Activated T-helper 9 cell treated with anti-CD3 and anti-CD28 coated beads, Interleukin-2, amount 50 U/mL, for 16 hours (primary cell): ENCODE measurements at places on chromosomes 13 and 19.
A peak's percentile ranks its signal among the peaks of the same experiment; 100 is the strongest.

DNA sequence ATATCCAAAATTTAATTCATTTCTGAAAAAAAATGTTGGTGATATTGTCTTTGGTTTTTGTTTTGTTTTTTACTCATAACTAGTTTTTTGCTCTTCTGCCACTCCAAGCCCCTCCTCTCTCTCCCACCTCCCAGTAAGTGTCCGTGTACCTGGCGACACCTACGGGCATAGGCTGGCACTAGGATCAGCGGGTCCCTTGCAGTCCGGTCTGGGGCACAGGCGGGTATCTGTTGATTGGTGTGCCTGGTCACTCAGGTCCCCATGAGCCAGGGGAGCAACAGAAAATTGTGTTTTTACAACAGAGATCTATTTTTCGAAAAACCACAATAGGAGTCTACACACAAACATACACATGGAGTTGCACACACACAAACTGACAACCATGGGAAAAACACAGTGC is 104.8 kb downstream of the ZIC5 start:
- DNase-seq = no peak

DNA sequence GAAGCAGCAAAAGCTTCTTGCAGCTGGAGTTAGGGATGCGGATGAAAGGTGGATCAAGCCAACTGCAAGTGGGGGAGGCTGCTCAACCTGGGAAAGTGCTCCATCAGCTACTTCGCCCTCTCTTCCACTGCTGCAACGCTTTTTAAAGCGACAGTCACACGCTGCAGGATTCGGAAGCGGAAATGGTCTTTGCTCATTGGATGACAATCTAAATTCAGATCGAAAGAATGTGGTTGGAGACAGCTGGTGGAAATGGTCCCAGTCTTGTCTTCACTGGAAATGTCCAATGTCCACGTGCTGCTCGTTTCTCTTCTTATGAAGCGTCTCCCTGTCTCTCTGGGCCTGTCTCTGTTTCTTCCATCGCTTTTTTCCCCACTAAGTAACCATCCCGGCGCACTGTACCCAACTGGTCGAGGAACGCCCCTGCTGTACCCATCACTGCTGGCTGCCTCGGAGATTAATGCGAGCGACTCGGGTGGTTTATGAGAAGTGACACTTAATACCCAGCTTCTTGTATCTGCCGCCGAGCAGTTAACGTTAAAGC is 2.1 kb upstream of the FGF9 start:
- DNase-seq = no peak

- DNase-seq = no peak
Observed at GRCh38 chr13:42333613-42334328, 61.8 kb downstream of the AKAP11 start.

- no peak for DNase-seq
Observed at GRCh38 chr13:113448545-113448884, 4.8 kb downstream of the ADPRHL1 start.

DNA sequence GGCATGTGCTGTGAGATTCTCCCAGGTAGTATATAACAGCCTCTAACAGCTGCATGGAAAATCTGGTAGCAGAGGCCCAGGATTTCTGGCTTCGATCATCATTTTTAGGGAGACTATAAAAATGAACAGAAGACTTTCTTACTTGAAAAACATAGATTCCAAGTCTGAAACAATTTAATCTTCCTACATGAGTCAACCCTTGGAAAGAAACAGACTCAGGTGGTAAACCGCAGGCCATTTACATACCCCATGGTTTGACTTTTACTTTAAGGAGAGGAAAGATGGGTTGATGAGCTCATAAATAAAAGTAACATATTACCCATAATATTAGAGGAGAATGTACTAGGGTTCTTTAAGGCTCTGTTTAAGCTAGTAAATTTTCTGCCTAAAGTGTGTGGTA is 121.6 kb downstream of the CYSLTR2 start:
- no peak for DNase-seq

GRCh38 chr19:47303966-47304365 is 5.7 kb upstream of the C5AR1 start:
- DNase-seq = no peak

GRCh38 chr19:8614455-8614854 is 3.9 kb upstream of the ADAMTS10 start:
- no peak for DNase-seq

DNA sequence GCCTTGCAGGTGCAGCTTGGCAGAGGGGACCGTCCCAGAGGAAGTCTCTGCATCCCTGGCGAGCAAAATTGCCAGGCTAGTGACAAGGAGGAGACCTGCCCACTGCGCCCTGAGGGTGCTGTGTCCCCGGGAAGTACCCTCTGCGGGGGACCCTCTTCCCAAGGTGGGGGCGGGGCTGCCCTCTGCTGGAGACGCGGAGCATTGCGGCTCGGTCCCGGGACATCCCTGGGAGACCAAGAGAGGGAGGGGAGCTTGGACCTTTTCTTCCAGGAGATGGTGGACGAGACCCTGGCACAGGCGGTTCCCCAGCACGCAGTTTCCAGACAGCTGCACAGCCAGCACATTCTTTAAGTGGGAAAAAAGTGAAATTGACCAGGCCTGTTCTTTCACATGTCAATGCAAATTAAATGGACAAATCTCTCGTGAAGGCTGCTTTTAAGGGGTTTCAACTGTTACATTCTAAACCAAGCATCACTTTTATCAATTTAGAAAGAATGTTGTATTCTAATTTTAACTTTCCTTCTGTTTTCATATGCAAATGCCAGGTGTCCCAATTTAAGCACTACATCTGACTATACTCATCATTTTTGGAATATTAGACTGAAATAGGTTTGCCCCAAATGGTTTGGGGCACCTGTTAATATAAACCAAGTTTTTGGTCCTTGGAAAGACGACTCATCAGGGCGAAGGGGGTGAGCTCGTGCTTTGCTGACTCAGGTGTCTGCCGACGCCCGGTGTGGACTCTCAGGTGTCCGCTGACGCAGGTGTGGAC is 60.7 kb downstream of the MCF2L start:
- DNase-seq = peak; percentile 21

DNA sequence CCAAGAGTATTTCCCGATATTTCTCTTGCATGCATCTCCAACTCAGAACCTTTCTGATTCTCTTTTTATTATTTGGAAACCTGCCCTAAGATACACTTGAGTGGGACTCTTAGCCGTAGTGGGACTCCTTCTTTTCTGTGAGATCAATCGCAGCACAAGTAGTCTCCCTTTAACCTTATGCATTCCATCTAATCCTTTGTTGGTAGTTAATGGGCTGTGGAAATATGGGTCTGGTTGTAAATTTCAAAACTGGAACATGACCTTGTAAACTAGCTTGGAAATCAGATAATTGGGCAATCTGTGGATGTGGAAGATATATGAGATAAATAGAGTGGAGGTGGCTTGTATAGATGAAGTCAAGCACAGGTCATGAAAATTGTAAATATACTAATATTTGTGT is 350.0 kb downstream of the NDFIP2 start:
- no peak for DNase-seq

DNA sequence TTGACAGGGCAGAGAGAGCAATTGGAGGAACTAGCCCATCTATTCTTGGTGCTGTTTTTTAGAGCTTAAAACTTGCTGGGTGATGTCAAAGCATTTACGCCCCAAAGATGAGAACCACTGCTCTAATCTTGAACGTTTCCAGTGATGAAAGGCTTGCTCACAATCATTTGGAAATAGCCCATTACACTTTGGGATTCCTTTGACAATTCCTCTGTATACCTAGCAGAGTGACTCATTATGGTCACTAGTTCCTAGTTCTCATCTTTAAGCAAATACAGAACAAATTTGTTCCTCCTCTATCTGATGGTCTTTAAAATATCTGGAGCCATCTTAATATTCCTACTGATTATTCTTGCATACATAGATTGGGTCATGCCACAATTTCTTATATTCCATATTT is 112.3 kb downstream of the GPC6 start:
- no peak for DNase-seq

DNA sequence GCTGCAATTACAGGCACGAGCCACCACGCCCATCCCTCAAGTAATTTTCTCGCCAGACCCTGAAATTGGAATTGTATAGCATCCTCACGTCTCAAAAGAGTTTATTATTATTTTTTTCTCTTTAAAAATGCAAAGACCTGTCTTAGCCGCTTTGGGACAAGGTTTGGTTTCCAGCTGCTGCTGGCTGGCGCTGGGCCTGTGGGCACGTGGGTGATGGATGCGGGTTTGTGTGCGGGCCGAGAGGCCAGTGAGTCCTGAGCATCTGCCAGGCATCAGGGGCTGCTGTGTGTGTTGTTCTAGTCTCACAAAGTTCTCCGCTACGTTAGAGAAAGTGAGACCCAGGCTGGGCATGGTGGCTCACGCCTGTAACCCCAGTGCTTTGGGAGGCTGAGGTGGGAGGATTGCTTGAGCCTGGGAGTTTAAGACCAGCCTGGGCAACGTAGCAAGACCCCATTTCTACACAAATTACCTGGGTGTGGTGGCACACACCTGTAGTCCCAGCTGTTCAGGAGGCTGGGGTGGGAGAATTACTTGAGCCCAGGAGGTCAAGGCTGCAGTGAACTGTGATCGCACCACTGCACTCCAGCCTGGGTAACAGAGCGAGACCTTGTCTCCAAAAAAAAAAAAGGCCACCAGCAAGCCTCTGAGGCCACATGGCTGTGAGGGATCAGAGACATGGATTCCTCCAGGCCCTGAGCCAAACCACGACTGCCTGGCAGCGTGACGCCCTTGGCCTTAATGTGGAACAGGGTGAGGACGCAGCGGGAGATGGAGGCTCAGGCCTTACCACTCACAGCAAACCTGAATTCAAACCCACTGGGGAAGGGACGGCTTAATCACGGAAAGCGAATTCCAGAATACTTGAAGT is 4.7 kb upstream of the TMPRSS9 start:
- DNase-seq = no peak

- no peak for DNase-seq
Observed at GRCh38 chr19:42942187-42942789, 5.3 kb upstream of the PSG7 start.

- DNase-seq = no peak
Observed at GRCh38 chr13:71240911-71241310, 626.1 kb downstream of the DACH1 start.

DNA sequence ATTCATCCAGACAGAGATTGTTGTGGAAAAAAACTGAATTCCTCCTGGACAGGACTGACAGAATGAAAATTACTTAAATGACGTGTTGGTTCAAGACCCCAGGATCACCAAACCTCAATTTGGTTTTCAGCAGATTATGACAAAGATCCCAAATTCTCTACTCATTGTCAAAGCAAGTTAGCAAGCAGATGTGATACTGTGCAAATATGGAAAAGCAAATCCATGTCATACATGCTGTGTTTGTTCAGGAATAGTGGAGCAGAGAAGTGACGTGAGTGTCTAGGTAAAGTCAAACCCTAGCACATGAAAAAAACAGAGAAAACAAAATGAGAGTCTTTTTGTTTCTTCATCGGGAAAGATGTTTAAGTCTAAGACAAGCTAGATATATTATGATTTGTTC is 169.2 kb upstream of the NBEA start:
- no peak for DNase-seq

- DNase-seq = no peak
Observed at GRCh38 chr19:54387991-54388801, 23.5 kb upstream of the LAIR1 start.

- DNase-seq = no peak
Observed at GRCh38 chr13:80339912-80340650, 845 bp downstream of the SPRY2 start.

- DNase-seq = peak; percentile 35
Observed at GRCh38 chr13:20924758-20925394, 22.3 kb upstream of the XPO4 start.

DNA sequence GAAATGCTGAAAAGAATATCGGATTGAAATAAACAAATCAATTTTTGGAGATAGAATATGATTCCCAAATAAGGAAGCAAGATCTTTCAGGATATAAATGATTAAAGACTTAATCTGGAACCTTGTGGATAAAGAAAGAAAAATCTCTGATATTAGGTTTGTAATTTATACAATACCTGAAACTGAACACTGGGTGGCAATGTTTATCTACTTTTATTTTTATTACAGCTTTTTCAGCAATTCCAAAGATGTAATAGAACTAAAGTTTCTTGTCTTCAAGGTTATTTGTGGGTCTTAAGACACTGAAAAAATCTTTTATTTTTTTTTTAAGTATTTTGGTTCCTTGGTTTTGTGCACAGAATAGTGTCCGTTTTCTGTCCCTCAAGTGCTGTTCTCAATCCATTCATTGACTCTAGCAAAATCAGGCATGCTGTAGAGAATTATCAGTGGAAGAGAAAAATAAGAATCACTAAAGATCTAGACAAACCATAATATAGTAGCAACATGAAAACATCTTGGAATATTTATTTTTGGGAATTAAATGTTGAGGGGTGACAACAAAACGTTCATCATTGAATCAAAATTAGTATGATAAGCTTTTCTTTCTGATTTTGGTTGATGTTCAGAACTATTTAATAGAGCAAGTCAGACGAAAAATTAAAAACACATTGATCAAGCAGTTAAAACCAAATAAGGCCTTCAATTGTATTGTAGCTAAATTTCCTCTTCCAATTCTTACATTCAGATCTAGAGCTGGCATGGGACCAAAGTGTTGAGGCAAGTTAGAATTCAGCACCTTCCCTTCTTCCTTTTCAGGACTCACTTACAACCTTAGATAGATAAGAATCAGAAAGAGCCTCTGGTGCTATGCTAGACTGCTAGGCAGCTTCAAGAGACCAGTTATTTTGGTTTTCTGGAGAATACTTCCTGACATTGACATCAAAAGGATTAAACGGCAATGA is 704.4 kb upstream of the PCDH20 start:
- no peak for DNase-seq

DNA sequence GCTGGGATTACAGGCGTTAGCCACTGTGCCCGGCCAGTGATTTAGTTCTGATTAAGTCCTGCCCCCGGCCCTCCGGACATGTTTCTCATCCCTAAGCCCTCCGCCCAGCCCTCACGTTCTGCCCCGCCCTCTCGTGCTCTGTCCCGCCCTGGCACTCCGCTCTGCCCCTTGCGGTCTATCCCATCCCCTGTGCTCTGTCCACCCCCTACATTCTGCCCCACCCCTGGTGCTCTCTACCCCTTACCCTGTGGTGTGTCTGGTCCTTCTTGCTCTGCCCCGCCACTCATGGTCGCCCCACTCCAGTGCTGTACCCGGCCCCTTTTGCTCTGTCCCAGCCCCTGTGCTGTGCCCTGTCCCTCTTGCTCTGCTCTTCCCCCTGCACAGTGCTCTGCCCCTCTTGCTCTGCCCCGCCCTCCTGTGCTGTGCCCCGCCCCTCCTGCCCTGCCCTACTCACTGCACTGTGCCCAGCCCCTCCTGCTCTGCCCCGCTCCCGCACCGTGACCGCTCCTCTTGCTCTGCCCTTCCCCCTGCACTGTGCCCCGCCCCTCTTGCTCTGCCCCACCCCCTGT is 3.0 kb downstream of the GTPBP3 start:
- no peak for DNase-seq

- no peak for DNase-seq
Observed at GRCh38 chr13:49444524-49445395, 686 bp downstream of the SETDB2 start.
